Activated naive CD4-positive, alpha-beta T cell treated with anti-CD3 and anti-CD28 coated beads for 36 hours (primary cell): ENCODE measurements at places on chromosomes 2 and 18.

DNA sequence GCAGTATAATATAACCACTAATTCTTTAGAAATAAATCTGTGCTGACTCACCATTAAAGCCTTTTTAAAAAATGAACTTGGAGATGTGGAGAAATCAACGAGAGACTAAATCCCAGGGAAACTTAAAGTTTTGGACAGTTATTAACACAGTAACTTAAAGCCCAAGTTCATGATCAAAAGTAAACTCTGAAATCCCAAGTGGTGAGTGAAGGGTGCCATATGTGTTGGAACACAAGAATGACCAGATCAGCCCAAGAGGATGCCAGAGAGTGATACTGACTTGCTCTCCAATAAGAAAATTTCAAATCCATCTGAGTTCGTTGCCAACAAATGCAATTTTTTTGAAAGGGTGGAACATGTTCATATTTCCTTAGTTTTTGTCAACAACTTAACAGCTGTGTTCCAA is 838.1 kb upstream of the ACVR2A start:
- DNase-seq: no peak

DNA sequence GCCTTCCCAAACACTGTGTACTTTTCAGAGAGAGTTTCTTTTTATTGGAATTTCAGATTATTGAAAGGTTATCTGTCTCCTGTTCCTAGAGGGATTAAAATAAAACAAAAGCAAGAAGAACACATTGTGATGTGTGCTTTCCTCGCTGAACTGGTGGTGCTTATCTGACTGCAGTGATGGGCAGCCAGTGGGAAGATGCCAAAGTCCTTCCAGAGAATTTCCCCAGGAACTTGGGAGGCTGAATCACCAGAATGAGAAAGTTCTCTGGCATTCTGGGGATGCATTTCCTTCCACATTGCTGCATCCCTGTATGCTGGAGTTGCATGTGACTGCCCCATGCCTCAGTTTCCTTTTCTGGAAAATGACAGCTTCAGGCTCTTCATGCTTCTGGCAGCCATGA is 53.9 kb upstream of the SEC11C start:
- DNase-seq: no peak

DNA sequence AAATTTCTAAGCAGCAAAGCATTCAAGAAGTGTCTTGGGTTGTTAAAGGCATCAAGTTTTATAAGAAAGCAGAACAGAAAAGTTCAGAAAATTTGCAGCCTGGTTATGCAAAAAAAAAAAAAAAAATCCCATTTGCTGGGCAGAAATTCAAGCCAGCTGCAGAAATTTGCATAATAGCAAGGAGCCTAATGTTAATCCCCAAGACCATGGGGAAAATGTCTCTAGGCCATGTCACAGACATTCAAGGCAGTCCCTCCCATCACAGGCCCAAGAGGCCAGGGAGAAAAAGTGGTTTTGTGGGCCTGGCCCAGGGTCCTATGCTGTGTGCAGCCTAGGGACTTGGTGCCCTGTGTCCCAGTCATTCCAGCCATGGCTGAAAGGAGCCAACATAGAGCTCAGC is 269.0 kb upstream of the SLC39A10 start:
- DNase-seq: no peak

GRCh38 chr2:58899692-58900091 is 658.6 kb upstream of the FANCL start:
- no peak for DNase-seq

DNA sequence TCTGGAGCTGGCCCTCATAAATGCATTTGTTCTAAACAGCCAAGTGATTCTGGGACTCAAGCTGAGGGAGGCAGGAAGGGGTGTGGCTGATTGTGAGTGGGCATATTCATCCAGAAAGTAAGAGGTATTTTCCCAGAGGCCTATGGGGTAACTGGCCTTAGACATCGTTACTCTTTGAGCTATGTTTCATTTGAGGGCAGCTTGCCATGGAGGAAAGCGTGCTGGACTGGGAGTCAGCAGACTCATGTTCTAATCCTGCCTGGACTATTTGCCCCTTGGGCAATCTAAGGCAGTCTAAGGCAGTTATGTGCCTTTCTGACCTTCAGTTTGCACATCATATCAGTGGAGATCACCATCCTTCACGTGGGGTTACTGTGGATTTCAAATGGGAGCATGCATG is 93.5 kb upstream of the SLC14A2 start:
- peak; percentile 16 for DNase-seq

GRCh38 chr2:129192841-129193253 is 786.6 kb upstream of the RAB6C start:
- no peak for DNase-seq

DNA sequence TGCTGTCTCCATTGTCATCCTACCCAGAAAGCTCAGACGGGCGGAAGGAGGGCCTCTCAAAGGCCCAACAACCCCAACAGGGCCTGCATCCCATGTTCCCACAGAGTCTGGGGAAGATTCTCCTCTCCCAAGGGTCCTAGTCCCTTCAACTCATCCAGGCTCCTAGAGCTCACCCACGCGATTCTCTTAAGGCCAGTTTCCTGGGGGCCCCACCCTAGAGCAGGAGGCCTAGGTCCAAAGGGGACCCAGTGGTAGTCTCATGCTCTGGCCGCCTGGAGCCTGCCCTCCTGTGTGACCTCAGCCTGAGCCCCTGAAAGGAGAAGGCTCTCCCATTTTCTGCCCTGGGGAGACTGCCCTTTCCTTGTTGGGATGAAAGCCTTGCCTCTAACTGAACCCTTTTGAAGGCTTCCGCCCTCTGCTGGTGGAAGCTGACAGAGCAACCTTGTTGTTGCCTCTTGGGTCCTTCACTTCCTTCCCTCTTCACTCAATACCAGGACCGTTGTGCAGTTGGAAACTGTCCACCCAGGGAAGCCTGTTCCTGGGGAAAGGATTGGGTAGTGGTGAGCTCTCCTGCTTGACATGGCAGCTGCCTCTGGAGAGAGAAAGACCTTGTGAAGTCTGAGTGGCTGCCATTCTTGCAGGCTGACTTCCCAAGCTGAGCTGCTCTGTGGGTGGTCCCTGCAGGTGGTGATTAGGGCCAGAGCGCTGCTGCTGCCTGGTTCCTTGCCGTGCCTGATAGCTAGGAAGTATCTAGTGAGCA is 86.0 kb upstream of the ALPP start:
- DNase-seq: peak; percentile 78

DNA sequence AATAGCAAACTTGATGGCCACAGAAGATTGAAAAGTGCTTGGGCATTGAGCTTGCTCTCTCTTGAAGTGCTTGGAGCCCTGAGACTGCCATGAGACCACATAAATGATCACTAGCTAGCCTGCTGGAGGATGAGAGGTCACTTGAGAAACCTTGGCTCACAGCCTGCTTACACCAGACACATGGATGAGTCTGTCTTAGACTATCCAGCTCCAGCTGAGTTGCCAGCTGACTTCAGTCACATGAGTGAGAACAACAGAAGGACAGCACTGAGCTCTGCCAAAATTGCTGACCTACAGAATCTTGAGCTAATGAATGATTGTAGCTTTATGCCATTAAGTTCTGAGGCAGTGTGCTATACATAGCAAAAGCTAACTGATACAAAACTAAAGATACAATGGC is 18.1 kb downstream of the NABP1 start:
- no peak for DNase-seq
